Mononuclear cell (primary cell): ENCODE measurements at places on chromosomes 3 and 15. TPM values are rescaled to one million over a fixed set of nuclear protein-coding genes. Genes with fewer than 3 reads are reported as not detected.

SMCO1 gene
- total RNA-seq = not detected

ARPP21 gene
- total RNA-seq = not detected

FMN1 gene
- 31.2 TPM for total RNA-seq

DHX30 gene
- total RNA-seq = 49.1 TPM

CCR9 gene
- total RNA-seq = 0.94 TPM

OXNAD1 gene
- 139 TPM for total RNA-seq

TM6SF1 gene
- total RNA-seq = 5.6 TPM

CRABP1 gene
- not detected for total RNA-seq

TRH gene
- total RNA-seq = 0.10 TPM

NTRK3 gene
- under 0.01 TPM for total RNA-seq

CCR2 gene
- total RNA-seq = 6.9 TPM

PARP15 gene
- total RNA-seq = 44.4 TPM

ARL6 gene
- 1.4 TPM for total RNA-seq

WDR82 gene
- 85.5 TPM for total RNA-seq

RPP25 gene
- total RNA-seq = 0.31 TPM

RARB gene
- total RNA-seq = not detected

PSTPIP1 gene
- total RNA-seq = 55.7 TPM

ZNF619 gene
- total RNA-seq = 5.4 TPM

LRRC34 gene
- total RNA-seq = 0.73 TPM

AADACL2 gene
- total RNA-seq = not detected

CD200R1 gene
- 5.1 TPM for total RNA-seq

CSPG4 gene
- total RNA-seq = under 0.01 TPM

CCR3 gene
- total RNA-seq = 0.52 TPM

SLC12A1 gene
- total RNA-seq = not detected

RTP1 gene
- not detected for total RNA-seq

PRR20G gene
- not detected for total RNA-seq

OR4F15 gene
- total RNA-seq = not detected

RPL14 gene
- 542 TPM for total RNA-seq

CFAP91 gene
- 0.21 TPM for total RNA-seq

PDHB gene
- total RNA-seq = 21.5 TPM

SLC15A2 gene
- total RNA-seq = 2.1 TPM

ALAS1 gene
- 20.4 TPM for total RNA-seq

GRIP2 gene
- not detected for total RNA-seq

GOLGA8S gene
- 0.10 TPM for total RNA-seq

CNTN6 gene
- total RNA-seq = 0.21 TPM

EPHB3 gene
- 1.6 TPM for total RNA-seq

GOLGA6L10 gene
- 1.4 TPM for total RNA-seq

CNTN3 gene
- total RNA-seq = not detected

GABRA5 gene
- total RNA-seq = 0.31 TPM

SH3GL3 gene
- not detected for total RNA-seq

TMCO5A gene
- total RNA-seq = 0.10 TPM

CPN2 gene
- not detected for total RNA-seq

ZBED2 gene
- not detected for total RNA-seq

PLA2G4D gene
- not detected for total RNA-seq

PIGZ gene
- 1.0 TPM for total RNA-seq

GRK7 gene
- 0.10 TPM for total RNA-seq

PPP1R14D gene
- not detected for total RNA-seq

LINGO1 gene
- not detected for total RNA-seq

COLQ gene
- total RNA-seq = 1.9 TPM

CCR4 gene
- 52.9 TPM for total RNA-seq

NCEH1 gene
- 2.3 TPM for total RNA-seq
